ENCODE measurements at places on chromosomes 12 and 14.

GRCh38 chr14:36518031-36518585 is 1.9 kb downstream of the NKX2-1 start:
- no peak for DNase-seq

DNA sequence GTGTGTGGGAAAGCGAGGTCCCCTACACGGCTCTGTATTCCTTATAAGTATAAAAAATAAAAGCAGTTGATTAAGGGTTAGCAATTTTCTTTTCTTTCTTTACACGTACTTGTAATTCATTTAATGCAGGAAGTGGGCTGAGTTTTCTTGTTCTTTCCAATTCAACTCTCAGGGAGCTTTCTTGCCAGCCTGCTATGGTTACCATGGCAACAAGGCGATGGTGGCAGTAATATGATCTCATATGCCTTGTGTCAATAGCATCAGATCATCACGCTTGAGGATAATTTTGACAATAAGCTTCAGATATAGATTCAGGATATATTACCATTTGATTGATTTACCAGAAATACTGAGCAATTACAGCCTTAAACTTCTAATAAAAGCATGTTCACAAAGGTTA is 466.5 kb downstream of the APAF1 start:
- DNase-seq: no peak

DNA sequence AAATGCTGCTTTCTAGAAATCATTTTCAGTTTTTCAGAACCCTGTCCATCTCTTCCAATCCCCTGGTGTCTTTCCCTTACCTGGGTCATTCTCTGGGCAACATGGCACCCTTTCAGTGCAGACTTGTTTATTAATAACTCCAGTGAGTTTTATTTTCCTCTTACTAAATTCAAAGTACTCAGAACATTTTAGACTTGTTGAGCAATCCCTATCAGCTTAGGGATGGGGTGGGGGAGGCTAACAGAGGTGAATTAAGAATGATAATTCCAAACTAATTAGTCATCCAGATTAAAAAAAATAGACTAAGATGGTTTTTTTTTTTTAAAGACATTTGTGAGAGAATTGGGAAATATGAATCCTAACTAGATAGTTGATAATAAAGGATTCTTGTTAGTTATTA is 10.7 kb downstream of the GPRC5A start:
- DNase-seq: no peak

GRCh38 chr12:95417372-95417771 is 56.6 kb upstream of the METAP2 start:
- DNase-seq: no peak

- no peak for DNase-seq
Measured at GRCh38 chr12:29768372-29768771, 15.4 kb downstream of the TMTC1 start.

Data from hematopoietic multipotent progenitor cell treated with erythropoietin and hydrocortisone succinate and interleukin-3 and kit ligand, for 8 days (in vitro differentiated cells).